Heart left ventricle (tissue), 16 donors: ENCODE measurements at places on chromosomes 3 and 15. TPM values are rescaled to one million over a fixed set of nuclear protein-coding genes. Genes with fewer than 3 reads are reported as not detected.

Gene PLCL2
- 10.4 TPM for polyA plus RNA-seq

Gene AVEN
- 37.1 TPM for polyA plus RNA-seq

Gene ISG20
- 3.1 TPM for polyA plus RNA-seq

Gene ERC2
- polyA plus RNA-seq: 0.64 TPM

Gene PLAAT1
- 4.5 TPM for polyA plus RNA-seq

Gene LDHAL6B
- polyA plus RNA-seq: not detected
